ENCODE measurements at places on chromosomes 11 and 22.

DNA sequence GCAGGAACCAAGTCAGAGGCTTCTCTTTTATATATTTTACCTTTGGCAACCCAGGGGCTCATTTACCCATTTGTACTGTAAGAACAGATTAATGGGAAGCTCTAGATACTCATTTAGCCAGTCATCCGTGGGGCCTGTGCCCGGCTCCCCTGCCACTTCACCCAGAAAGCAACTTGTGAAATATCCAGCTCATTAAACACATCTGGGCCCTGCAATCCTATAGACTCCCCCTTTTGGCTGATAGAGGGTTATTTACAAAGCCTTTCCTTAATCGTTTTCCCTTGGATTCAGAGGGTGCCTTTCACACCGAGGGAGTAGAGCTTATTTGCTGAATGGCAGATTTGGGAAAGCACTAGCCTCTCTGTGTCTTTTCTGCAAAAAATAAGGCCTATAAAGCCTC, 118.7 kb upstream of the SORL1-AS1 start:
- no peak for DNase-seq

DNA sequence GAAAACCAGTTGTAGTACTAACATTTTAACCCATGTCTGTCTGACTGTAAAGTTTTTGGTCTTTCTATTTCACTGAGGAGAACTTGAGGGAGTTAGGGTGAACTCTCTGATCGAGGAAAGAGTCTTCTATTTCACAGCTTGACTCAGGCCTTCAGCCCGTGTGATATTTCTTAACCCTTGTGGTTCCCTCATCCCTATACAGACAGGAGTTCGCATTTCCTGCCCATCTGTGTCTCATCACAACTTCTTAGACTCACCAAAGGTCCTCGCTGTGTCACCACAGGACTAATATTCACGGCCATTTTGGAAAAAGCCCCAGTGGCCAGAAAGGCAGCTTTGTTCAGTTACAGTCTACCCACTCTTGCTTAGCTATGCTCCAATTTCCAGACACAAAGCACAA, 172.8 kb downstream of the FAM181B start:
- DNase-seq = no peak

GRCh38 chr22:20509344-20510047, 2.1 kb downstream of the MED15 start:
- DNase-seq = no peak

GRCh38 chr22:40410731-40411505, 40.5 kb downstream of the SGSM3 start:
- DNase-seq = no peak

- DNase-seq = no peak
Measured at GRCh38 chr11:2683806-2684205, 16.0 kb downstream of the KCNQ1OT1 start.

GRCh38 chr22:49608228-49608627, 219.4 kb downstream of the BRD1 start:
- no peak for DNase-seq

GRCh38 chr11:104916442-104916841, 18.2 kb upstream of the CASP12 start:
- no peak for DNase-seq

DNA sequence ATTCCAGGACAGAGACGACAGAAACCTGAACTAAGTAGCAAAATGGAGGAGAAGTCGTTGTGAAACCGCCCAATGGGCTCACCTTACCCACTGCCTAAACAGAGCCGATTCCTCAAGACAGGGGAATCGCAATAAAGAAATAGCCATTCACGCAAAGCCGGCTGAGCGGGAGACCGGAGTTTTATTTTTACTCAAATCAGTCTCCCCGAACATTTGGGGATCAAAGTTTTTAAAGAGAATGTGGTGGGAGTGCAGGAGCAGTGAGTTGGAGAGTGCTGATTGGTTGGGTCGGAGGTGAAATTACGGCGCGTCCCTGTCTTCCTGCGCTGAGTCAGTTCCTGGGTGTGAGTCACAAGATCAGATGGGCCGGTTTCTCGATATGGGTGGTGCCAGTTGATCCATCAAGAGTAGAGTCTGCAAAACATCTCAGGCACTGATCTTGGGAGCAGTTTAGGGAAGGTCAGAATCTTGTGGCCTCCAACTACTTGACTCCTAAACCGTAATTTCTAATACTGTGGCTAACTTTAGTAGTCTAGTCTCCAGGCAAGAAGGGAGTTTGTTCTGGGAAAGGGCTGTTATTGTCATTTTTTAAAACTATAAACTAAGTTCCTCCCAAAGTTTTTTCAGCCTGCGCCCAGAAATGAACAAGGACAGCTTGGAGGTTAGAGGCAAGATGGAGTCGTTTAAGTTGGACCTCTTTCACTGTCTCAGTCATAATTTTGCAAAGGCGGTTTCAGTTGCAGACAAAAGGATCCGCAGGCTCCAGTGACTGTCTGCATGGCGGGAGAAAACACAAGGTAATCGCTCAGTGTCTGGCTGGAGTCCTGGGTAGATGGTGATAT, 34.1 kb downstream of the OR4D9 start:
- no peak for DNase-seq

- no peak for DNase-seq
Measured at GRCh38 chr11:90113541-90113940, 20.9 kb upstream of the NAALAD2 start.
